ENCODE measurements at places on chromosomes 1 and 21.

GRCh38 chr1:54193453-54193852 lies 6.4 kb downstream of the CYB5RL start:
- DNase-seq = no peak

DNA sequence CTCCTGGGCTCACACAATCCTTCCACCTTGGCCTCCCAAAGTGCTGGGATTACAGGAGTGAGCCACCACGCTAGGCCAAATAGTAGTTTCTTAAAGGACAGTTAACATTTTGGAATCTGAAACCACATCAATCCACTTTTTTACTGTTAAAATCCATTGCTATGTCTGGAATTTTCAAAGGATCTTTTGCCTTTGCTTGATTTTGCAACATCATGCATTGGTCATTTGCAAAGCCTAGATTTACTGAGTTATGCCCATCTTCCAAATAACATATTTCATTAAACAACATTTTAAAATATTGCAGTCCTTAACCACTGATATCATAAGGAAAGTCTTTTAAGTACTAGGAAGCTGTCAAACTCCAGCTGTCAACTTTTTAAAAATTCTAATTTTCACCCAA lies 3.3 kb downstream of the POGZ start:
- no peak for DNase-seq

DNA sequence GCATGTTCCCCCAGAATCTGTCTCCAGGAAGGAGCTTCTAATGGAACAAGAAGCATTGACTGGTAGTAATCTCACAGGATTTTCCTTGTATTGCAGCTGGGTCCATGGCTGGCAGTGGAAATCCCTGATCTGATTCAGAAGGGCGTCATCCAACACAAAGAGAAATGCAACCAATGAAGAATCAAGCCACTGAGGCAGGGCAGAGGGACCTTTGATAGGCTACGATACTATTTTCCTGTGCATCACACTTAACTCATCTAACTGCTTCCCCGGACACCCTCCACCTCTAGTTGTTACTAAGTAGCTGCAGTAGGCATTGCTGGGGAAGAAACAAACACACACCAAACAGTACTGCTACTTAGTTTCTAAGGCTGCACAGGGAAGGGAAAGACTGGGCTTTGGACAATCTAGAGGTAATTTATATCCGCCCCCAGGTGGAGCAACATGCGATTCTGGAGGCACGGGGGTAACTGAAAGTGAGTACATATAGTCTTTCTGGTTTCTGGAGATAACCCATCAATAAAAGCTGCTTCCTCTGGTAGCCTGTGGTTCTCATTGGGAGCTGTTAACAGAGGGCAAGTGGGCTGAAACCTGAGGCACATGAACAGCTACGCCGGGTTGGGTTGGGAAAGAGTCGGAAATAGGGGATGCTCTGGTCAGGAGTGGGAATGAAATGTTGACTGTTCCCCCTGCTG lies 837 bp upstream of the USP21 start:
- DNase-seq = no peak

- peak; percentile 19 for DNase-seq
Observed at GRCh38 chr1:248696261-248696660, 6.3 kb downstream of the OR14I1 start.

- DNase-seq = peak; percentile 41
Observed at GRCh38 chr1:28115267-28115666, 26.9 kb upstream of the EYA3 start.

All from Ammon's horn (tissue), 1 donor.